WERI-Rb-1 (cell line): ENCODE measurements at places on chromosomes 6 and 20.

- DNase-seq, result peak; percentile 20
Measured at GRCh38 chr6:79048611-79049010, 29.4 kb downstream of the PHIP start.

GRCh38 chr20:8795404-8795803, 273.5 kb upstream of the PLCB4 start:
- DNase-seq, result no peak

DNA sequence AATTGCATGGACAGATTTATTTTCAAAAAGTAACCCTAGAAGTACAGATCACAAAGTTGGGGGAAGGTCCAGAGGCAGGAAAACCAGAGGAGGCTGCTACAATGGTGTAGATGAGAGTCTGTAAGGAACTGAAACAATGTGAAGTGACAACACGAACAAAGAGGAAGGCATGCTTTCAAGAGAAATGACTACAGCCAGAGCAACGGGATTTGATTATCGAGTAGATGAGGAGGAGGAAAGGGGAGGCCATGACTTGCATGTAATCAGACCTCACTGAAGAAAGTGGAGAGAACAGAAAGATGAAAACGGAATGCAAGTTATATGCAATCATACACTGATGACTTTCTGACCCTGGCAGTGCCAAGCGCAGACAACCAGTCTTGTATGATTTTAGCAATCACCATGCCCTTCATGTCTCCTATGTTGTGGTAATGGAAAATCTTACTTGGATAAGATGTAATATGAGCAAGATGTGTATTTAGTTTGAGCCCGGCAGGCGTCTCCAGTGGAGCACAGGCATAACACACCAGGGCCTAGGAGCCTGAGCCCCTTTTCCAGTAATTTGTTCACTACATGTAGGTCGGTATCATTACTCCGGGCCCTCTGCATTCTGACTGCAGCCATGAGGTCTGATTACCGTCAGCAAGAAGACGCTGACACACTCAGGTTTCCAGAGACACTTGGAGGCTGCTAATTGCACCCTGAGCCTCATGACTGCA, 34.0 kb upstream of the FAM83C start:
- no peak for DNase-seq

- DNase-seq, result no peak
Measured at GRCh38 chr20:4920131-4920530, 81.2 kb downstream of the SLC23A2 start.

DNA sequence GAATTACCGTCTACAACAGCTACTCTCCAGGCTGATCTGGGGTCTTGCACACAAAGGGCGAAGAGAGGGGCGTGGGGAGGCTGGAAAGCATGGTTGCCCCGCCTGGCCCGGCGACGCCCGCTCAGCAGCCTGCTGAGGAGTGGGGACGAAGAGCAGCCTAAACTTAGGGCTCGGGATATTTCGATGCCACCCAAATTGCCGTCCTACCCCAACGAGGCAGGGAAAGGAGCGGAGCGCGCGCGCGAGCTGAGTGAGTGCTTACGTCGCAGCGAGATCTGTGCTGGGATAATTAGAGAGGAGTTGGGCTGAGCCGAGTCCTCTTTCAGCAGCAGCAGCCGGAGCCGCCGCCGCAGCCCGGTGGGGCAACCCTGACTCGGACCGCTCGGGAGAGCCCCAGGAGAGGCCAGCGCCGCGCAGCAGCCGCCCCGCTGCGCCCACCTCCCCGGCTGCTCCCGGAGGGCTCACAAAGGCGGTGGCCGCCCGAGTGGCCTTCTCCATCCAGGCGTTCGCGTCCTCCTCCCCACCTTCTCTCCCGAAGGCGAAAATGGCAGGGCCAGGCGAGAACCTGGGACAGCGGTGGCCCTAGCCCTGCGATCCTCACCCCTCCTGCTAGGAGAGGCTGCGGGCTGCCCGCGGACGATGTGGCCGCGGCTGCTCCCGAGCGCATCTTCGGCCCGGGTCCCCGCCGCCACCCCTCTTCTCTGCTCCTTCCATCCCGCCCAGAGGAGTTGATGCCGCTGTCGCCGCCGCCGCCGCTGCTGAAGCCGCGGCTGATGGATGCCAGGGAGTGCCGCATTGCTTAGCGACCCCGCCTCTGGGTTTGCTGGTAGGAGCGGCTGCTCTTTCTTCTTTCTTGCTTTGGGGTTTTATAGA, at the start of gene CLVS2:
Gene CLVS2 (plus strand): TSS at position 315 of the 873 bp plus-strand sequence. CDS start 1,543 bp downstream, outside the sequence.
- DNase-seq, result peak; percentile 57

DNA sequence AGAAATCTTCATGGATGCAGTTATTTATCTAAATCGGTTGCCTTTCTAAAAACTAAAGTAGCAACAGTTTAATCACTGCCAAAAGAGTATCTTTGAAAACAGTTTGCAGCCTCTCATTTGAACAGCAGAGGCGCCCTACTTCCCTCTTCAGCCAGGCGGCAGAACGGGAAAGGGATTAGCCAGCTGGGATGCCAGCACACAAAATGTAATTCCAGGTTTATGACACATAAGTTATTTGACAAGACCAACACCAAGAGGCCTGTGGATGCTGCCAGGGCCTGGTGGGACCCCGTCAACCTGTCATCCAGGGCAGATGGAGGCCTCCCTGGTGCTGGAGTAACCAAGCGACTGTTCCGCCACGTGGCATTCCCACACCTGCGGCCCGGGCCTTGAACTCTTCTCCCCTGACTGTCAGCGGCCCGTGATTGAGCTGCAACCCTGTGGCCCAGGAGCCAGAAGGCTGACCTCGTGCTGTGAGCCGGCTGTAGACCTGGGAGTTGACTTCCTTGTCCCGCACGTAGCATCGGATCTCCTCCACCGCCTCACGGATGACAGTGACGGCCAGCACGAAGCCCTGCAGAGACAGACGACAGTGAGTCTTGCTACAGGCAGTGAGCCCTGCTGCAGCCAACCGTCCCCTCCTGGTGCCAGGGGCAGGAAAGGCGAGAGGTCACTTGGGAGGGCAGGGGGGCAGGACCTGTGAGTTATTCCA, 55.5 kb downstream of the ATP9A start:
- peak; percentile 25 for DNase-seq

- DNase-seq, result no peak
Measured at GRCh38 chr6:34389034-34389433, 3.4 kb downstream of the NUDT3 start.

DNA sequence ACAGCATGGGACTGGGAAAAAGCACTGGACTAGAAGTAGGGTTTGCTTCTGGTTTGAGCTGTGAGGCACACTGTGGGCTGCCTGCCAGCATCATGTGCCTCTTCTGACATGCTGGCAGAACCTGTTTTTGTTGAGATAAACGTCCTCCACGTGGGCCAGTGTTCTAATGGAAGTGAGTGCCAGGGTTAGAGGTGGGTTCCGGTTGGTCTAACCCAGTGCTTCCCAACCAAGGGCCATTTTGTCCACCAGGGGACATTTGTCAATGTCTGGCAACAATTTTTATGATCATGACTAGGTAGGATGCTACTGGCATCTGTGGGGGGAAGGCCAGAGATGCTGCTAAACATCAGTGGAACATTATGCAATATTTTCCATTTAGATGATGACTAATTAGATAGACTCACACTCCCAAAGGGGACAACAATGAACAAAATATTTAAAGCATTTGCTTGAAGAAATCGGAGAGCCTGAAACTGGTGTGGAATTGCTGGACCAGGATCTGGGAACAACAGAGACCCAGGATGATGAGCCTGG, 7.8 kb upstream of the APMAP start:
- no peak for DNase-seq

DNA sequence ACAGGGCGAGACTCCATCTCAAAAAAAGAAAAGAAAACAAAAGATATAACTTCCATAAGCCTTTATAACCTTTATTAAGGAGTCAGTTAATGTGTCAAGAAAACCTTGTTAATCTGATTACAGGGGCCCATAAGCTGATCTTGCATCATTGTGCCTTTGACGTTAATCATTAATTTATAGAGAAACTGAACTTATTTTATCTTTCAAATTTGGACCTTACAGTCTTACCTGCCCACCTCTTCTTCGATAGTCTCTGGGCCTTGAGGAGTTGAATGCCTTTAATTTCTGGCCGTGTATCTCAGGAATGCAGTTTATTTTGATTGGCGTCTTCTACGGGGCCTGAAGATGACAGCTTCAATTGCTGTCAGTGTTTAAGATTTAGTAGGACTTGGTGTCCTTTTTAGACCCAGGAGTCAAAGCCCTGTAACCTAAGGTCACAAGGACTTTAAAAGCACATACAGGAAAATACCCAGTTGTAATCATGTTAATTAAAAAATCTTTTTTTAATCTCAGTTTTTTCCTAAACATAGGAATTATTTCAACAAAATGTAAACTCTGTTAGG, 5.8 kb downstream of the ACOT13 start:
- no peak for DNase-seq

DNA sequence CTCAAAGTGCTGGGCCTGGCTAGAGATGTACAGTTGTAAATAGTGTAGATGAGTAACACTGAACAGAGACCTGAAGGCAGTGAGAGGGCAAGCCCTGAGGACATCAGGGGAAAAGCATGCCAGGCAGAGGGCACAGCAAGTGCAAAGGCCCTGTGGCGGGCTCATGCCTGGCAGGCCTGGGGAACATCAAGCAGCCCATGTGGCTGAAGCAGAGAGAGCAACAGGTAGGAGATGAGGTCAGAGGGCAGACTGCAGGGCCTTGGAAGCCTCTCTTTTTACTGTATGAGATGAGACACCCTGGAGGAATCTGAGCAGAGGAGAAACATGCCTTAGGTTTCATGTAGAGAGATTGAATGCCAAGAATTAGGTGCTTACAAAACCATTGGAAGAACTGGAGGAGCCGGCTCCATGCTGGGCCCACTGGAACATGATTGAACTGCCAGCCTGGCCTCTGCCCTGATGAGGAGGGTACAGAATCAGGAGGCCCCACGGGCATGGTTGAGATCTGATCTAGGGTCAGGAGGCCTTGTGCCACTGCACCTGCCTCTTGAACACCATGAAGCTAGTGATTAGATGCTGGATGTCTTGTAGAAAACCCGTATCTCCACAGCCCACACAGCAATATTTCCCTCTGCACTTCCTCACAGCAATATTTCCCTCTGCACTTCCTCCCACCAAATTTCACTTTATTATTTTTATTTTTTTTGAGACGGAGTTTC, 5.9 kb upstream of the HMGA1 start:
- DNase-seq, result no peak

GRCh38 chr6:150076196-150076893, 7.4 kb upstream of the ULBP3 start:
- DNase-seq, result no peak

GRCh38 chr20:24684956-24685691, 215.7 kb downstream of the SYNDIG1 start:
- no peak for DNase-seq

DNA sequence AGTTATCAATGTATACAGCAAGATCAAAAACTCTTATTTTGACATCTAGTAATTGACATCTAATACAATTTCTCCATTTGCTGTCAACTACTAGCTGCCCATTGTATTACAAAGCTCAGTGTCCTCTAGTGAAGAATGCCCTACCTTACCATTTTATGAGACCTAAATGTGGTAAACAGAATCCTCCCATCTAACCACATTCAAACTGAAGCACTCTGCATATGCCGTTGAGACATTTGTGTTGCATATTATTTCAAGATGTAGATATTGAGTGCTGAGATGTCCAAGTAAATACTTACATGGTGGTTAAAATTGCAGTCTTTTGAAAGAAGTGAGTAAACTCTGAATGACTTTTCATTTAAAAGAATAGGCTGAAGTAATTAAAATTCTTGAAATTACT, 597 bp upstream of the GLYATL3 start:
- DNase-seq, result no peak

DNA sequence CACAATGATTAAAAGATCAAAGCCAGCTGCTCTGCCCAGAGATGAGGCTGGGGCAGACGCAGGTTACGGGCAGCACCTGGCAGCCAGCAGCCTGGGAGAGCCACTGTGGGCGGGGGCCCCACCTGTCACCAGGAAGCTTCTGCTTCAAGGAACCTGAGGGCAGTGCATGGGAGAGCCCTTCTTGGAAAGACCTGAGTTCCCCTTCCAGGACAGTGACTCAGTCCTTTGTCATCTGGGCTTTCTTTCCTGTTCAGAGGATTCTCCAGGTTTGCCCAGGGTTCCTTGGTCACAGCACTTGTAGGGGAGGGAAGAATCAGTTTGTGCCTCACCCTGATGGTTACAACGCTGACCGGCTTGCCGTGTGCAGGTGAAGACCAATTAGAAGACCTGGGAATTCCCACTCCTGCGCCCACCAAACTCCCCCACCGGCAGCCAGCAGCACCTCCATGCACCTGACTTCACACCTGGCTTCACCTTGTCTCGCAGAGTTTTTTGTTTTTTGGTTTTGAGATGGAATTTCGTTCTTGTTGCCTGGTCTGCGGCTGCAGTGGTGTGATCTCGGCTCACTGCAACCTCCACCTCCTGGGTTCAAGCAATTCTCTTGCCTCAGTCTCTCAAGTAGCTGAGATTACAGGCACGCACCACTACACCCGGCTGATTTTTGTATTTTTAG, 2.0 kb downstream of the ZBP1 start:
- DNase-seq, result no peak

GRCh38 chr20:6007529-6008103, 46.2 kb downstream of the LRRN4 start:
- DNase-seq, result no peak

DNA sequence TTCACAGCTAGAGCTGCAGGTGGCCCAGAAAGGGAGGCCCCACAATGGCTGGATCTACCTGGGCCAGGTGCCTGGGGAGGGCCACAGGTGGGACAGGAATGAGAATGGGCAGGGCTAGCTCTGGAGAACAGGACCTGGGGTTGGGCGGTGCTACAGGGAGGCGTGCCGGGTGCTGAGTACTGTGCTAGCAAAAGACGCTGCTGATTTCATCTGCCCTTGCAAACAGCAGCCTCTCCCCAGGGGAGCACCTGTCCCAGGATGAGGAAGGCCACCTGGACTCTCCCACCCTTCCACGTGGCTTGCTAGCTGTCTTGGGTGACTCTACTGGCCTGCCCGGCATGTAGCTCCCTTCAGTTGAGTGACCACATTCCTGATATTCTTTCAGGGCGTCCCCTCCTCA, 6.6 kb upstream of the YTHDF1 start:
- no peak for DNase-seq

- no peak for DNase-seq
Measured at GRCh38 chr6:28811873-28812272, 111.9 kb downstream of the TRIM27 start.

- no peak for DNase-seq
Measured at GRCh38 chr20:50392138-50392866, 117.9 kb upstream of the PTPN1 start.

DNA sequence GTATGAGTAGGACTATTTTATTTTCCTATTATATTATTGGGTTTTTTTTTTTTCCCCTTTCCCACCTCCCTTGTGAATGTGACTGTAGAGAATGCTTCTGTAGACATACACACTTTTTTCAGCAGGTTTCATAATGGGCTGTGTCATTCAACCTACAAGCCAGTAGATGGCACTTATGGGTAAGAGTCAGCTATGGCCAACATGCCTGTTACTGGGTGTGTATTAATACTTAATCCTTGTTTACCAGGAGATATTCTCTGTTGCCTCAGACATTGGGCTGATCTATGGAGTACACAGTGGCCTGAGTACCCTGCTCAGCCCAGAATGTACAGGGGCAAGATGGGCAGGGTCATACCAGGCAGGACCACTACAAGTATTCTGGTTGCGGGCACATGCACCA, 382.5 kb downstream of the EPHA7 start:
- no peak for DNase-seq

- no peak for DNase-seq
Measured at GRCh38 chr20:62418709-62419487, 8.4 kb downstream of the RBBP8NL start.
